ENCODE measurements at places on chromosomes 7 and 10. TPM values are rescaled to one million over a fixed set of nuclear protein-coding genes. Genes with fewer than 3 reads are reported as not detected.

The PRLHR gene
- not detected for total RNA-seq

The CYP3A7 gene
- total RNA-seq = not detected

The PHYHIPL gene
- total RNA-seq = not detected

The TFEC gene
- total RNA-seq = 0.12 TPM

The BET1 gene
- total RNA-seq = 22.5 TPM

The TMEM273 gene
- total RNA-seq = not detected

The UBN2 gene
- total RNA-seq = 2.9 TPM

The NUTM2E gene
- total RNA-seq = not detected

The EGR2 gene
- total RNA-seq = 0.15 TPM

The AKR1C8 gene
- not detected for total RNA-seq

The NAT16 gene
- total RNA-seq = not detected

The ANXA8L1 gene
- total RNA-seq = not detected

The CDH23 gene
- total RNA-seq = 0.08 TPM

The WDFY4 gene
- not detected for total RNA-seq

The SLC26A4 gene
- 0.68 TPM for total RNA-seq

The GLI3 gene
- total RNA-seq = 2.2 TPM

The ATOH7 gene
- not detected for total RNA-seq

The ZNF22 gene
- 3.3 TPM for total RNA-seq

The SNCG gene
- 48.3 TPM for total RNA-seq

The CPED1 gene
- 32.2 TPM for total RNA-seq

The GPR158 gene
- 0.23 TPM for total RNA-seq

All from smooth muscle cell of the coronary artery (primary cell).